ENCODE measurements at places on chromosomes 12 and 14.
A peak's percentile ranks its signal among the peaks of the same experiment; 100 is the strongest.

DNA sequence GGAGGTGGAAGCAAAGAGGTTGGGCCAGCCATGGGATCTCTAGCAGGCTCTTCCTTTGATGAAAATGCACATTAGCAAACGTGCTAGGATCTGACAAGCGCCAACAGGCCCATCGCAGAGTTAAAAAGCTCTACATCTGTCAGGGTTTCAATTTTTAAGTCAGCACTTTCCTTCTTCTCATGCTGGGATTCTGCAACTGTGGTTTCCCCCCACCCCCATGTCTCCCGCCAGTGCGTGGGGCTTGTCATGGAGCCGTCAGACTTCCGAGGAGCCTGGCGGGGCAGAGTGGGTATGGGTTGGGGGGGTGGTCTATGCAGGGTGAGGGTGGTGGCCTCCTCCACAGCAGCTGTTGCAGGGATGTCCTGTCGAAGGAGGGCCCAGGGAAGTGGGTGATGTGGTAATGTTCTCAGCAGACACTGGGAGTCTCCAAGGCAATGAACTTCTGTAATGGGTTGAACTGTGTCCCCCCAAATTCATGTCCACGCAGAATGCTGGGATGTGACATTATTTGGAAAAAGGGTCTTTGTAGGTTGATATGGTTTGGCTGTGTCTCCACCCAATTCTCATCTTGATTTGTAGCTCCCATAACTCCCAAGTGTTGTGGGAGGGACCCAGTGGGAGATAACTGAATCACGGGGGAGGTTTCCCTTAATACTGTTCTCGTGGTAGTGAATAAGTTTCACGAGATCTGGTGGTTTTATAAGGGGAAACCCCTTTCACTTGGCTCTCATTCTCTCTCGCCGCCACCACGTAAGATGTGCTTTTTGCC lies 115.2 kb upstream of the MAP1LC3B2 start:
- DNase-seq, result no peak

DNA sequence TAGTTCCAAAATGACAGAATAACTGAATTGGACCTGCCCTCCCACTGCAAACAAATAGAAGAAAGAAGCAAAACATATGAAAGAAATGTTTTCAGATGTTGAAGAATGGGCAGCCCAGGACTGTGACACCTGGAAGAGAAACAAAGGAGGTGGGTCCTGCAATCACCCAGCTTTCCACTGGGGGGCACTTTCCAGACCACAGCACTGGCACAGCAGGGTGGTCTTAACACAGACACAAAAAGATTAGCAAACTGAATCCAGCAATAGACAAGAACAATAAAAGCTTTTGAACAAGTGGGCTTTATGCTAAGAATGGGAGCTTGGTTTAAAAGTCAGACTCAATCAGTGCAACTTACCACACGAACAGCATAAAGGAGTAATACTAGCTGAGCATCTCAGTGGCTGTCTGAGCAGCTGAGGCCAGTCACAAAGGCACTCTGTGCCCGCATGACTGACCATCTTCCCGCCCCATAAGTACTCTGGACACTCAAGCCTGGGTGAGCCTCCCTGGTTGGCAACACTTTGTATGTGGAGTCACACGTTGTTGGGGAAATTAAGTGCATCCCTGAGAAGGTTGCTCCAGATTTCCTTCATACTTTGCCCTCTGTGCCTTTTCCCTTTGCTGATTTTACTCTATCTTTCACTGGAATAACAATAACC lies 27.7 kb downstream of the JKAMP start:
- peak; percentile 24 for DNase-seq

DNA sequence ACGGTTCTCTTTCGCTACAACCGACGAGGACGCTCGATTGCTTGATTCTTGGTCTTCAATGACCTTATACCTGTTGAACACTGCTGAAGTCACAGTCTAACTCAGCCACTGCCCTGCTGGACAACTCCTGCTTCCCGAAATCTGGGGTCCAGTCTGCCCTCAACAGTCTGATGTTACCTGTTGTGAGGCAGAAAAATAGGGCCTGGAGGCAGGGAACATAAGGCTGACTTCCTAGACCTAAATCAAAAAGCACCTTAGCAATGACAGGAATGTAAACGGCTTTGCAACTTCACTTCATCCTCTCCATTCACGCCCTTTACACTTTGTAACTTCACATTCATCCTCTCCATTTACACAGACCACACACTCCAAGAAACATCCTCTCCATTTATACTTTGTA lies 597 bp upstream of the GLTP start:
- no peak for DNase-seq

DNA sequence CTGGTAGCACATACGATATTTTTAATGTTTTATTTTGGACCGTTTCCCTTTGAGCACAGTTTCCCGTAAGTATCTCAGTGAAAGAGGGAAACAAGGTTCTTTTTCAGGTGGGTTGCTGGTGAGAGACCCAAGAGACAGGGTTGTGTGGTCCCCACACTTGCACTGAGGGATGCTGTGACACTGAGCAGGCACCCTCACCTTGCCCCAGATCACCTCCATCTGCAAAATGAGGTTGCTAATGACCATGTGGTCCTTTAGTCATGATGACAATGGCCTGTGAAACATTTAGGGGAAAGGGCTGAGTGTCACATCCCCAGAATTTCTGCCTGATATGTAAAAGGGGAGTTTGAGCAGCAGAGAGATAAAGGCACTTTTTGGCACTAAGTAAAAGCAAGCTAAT lies 4.3 kb downstream of the CCND2 start:
- no peak for DNase-seq

DNA sequence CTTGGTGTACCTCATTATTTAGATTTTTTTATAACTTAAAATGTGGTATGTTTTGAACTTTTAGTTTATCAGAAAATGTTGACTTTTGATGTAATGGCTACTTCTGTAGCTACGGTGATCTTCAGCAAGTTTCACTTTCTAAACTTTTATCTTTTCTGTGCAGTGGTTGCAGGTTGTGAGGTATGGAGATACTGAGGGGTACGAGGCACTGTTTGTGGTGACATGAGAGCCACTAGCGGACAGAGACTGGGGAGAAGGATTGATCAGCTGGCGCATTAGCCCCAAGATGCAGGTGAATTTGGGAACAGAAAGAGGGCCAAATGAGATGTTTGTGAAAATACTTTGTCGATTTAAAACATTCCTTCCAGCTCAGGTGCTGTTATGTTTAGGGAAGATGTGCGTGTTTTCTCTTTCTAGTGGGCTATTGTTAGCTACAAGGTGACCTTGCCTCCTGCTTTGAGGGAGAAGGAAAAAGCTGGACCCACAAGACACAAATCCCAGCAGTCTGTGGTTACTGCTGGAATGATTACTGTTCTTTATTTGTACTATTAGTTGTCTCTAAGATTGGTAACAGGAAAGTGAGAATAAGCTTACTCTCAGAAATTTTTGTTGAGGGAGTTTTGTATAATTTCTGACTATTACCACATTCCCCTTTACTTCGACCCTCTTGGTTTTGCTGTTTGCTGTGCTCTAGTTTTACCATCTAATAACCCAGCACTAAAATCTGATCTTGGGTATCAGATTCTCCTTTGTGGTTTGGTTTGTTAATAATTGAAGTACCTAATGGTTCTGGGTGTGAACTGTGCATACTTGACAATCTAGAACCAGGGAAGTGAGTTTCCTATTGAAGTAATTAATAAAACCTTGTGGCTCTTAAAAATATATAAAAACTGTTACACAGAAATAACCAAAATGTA lies 61.7 kb downstream of the FBXO34 start:
- DNase-seq, result no peak

- no peak for DNase-seq
Measured at GRCh38 chr12:24778486-24779304, 170.2 kb downstream of the BCAT1 start.

DNA sequence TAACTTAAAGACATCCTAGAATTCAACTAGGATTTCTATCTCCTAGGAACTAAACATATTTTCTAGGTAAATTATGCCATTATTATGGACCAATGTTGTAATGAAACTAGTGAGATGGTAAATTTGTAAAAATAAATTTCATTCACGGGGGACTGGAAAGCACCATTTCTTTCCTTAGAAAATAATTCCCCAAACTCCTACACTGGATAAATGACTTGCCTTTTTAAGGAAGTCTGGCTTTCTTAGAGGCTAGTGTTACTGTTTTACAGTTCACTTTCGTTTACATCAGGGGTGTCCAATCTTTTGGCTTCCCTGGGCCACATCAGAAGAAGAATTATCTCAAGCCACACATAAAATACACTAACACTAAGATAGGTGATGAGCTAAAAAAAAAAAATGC lies 3.3 kb downstream of the SLC39A9 start:
- DNase-seq, result no peak

DNA sequence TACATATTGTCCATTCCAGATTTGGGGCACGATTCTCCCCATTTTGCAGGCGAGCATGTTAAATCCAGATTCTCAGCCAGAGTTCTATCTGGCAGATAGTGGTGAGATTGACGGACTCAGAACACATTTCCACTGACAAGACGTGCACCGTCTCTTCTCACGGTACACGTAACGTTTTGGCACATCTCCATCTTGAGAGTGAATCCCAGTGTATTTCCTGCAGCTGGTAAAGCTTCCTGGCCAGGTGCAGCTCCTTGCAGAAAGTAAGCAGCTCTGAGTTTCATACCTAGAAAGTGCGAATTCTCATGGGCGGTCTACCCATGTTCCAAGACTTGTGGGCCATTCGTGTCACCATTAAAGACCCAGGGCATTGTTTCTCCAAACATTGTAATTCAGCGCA lies 102.6 kb downstream of the TSPAN9 start:
- no peak for DNase-seq
